NCI-H2171 (cell line): ENCODE measurements at places on chromosomes 11 and 22.
A peak's percentile ranks its signal among the peaks of the same experiment; 100 is the strongest.

DNA sequence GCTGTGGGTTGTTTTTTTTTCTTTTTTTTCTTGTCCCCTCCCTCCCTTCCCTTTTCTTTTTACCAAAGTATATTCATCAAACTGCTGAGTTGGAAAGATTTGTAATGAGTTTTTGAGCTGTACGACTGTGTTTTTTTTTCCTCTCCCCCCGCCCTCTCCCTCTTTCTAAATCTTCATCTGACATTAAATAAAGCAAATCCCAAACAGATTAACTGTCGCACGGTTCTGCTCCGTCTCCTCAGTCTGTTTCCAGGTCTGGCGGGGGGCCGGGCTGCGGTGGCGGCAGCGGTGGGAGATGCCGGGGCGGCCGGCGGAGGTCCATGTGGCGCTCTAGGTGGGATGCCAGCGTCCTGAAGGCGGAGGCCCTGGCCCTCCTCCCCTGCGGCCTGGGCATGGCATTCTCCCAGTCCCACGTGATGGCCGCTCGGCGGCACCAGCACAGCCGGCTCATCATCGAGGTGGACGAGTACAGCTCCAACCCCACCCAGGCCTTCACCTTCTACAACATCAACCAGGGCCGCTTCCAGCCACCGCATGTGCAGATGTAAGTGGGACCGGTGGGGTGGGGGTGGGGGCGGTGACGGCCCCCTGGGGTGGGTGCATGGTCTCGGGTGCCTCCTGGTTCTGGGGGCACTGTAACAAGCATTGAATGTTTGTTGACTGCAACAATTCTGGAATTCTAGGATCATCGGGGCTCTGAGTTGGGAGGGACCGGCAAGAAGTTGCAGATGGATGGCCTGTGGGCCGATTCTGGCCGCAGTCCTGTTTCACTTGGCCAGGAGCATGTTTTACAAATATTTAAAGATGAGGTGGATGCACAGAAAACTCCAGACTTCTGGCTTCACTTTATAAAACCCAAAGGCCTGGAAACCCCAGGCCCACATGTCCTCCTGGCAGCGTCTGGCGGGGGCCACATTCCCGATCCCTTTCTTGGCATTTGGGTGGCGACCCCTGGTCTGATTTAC is 13.1 kb downstream of the MPPED1 start:
- no peak for DNase-seq

- no peak for DNase-seq
These were observed 11.3 kb downstream of the ABTB2 start for GRCh38 chr11:34346551-34346950.

- DNase-seq, result no peak
These were observed 661.9 kb downstream of the ETS1 start for GRCh38 chr11:127925475-127925874.

DNA sequence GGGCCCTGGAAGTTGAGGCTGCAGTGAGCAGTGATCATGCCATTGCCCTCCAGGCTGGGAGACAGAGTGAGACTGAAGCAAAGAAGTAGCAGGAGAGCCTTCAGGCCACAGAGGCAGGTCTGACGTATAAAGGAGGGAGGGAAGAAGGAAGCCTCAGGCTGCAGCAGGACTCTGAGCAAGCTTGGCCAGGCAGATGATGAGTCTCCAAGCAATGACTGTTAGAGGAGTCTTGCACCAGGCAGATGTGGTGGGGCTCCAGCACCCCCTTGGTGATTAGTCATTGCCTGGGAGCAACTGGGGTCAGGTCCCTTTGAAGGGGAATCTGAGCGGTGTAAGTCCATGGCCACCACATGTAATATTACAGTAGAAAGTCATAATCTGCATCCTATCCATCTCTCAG is 36.6 kb upstream of the NFAM1 start:
- DNase-seq, result no peak

DNA sequence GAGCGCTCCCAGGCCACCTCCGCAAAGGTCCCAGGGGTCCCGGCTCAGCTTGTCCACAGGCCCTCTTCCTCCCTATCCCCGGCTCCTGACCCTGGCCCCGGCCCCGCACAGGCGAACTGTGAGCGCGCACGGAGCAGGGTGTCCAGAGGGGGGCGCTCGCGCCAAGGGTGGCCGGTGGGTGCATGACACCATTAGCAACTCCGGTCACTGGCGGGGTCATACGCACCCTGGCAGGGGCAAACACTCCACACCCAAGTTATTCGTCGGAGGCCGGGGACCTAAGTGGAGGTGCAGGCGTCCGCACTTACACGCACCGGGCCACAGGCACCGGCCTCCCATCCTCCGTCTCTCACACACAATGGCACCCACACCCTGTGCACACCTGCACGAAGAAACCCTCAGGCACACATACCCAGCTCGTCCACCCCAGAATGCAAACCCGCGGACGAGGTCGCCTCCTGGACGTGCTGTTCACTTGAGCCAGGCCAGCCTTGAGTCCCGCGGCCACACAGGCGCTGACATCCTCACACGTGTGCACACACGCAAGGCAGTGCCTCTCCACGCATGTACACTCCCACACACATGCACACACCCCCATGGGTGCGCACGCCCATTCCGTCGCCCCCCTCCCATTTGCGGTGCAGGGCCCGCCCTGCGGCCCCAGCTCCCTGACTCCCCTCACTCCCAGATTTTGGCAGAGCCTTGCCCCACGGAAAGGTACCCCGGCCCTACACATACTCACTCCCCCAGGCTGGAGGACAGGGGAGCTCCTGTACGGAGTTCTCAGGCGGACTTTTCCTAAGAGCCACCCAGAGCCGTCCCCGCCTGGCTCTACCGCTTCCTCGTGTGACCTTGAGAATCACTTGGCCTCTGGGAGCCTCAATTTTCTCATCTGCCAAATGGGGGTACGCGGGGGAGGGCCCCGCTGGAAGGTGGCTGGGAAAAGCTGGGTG is at the start of gene RASGRP2:
RASGRP2 (minus strand) TSS at position 552 of the 953 bp plus-strand sequence. CDS start 1,276 bp downstream, outside the sequence.
- DNase-seq, result peak; percentile 20

- no peak for DNase-seq
These were observed 2.4 kb upstream of the SLCO2B1 start for GRCh38 chr11:75148436-75148983.

GRCh38 chr11:27945348-27945747 is 162.6 kb downstream of the KIF18A start:
- DNase-seq, result no peak
